ENCODE measurements at places on chromosomes 2 and 18.

GRCh38 chr2:189369566-189369965 lies 71.7 kb upstream of the WDR75 start:
- DNase-seq: no peak

DNA sequence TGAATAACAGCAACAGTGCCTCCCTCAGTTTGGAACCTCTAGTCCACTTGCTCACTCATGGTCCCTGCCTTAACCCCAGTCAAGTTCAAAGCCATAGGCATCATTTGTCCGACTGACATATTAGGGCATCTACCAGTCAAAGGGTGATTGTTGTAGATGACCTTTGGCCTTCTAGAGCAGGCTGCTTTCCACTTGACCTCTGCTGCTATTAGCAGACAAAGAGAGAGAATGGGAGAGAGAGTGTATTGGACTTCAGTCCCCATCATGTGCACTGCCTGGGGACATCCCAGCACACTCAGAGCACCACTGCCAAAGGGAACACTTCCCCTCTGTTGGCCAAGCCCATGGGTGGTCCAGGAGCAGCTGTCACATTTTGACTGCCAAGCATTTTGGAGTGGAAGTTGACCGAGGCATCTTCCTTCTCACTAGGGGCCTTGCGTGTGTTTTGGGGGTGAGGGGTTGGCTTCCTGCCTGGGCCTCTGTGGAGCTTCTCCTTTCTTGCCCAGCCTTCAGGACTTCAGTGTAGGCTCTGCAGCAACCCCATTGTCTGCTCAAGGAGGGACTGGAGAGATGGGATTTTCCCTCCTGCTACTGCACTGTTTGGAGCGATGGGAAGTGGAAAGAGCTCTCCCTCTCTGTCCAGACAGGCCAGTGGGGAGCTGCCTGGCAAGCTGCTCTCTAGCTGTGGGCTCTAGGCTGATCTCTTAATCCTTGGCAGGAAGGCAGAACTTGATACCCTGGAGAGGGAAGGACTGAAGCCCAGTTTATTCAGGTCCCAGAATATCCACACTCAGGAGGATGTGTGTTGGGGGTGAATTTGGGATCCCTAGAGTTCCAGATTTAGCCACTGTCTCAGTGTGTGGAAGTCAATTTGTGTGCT lies 68.1 kb downstream of the TMEM247 start:
- DNase-seq: no peak

DNA sequence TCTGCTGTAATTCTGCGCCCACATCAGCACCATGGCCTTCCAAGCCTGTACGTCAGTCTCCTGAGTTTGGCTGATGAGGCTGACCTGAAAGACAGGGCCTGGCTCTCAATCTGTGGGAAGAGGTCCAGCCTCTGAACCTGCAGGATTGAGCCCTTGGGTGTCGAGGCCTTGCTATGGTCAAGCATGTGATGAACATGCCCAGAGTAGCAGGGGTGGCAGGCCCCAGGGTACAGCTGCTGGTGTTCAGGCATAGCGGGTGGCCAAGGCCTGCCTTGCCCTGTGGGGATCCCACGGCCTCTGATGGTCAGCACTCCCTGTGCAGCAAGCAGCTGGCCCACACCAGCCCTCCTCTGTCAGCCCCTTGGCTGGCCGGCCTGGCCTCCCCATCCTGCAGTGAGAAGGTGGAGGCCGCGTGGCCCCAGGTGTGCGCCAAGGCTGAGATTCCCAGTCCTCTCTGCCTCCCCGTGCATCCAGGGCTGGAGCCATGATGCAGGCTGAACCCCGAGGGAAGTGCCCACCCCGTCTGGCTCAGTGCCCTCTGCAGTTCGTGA lies 298.4 kb downstream of the NDUFA10 start:
- no peak for DNase-seq

GRCh38 chr2:172279214-172279613 lies 148.2 kb upstream of the ITGA6 start:
- DNase-seq: no peak

DNA sequence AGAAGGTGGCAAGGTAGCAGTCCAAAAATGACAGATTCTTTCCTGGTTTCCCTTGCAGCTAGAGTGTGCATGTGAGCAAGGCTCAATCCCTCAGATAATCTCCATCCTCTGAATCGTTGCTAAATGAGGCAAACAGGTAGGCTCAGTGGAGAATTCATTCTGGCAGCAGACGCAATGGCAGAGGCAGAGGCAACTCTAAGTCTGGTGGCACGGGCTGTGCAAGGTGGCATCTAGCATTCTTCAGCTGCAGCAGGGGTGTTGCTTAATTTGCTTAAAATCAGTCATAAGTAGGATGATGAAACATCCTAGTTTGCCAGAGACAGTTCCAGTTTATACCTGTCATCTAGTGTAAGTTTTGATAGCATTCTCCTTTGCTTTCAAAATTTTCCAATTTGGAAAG lies 391.1 kb upstream of the MEX3C start:
- no peak for DNase-seq

DNA sequence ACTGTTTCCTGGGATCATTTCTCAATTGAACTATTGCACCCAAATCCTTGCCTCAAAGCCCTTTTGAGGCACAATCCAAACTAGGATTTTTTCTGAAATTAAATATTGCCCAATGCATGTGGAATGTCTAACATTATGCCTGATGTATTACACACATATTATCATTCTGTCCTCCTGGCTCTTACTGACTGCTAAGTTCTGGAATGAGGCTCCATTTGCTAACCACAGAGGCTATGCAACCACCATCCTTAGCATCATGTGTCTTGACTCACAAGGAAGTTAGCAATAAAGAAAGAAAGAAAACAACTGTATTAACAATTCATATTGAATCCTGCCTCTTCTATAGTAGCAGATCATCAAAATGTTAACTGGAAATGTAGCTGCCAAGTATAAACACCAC lies 1142.7 kb downstream of the CNTNAP5 start:
- DNase-seq: no peak

- DNase-seq: no peak
Measured at GRCh38 chr18:5144629-5145028, 52.4 kb downstream of the AKAIN1 start.

All from OCI-M1 (cell line).